Stimulated activated CD4-positive, alpha-beta T cell treated with anti-CD3 and anti-CD28 coated beads, Interleukin-15, amount 100 ng/mL, for 1 hour (primary cell): ENCODE measurements at places on chromosomes 16 and 17.
A peak's percentile ranks its signal among the peaks of the same experiment; 100 is the strongest.

GRCh38 chr17:80957461-80957941 lies 34.1 kb upstream of the CHMP6 start:
- no peak for DNase-seq

DNA sequence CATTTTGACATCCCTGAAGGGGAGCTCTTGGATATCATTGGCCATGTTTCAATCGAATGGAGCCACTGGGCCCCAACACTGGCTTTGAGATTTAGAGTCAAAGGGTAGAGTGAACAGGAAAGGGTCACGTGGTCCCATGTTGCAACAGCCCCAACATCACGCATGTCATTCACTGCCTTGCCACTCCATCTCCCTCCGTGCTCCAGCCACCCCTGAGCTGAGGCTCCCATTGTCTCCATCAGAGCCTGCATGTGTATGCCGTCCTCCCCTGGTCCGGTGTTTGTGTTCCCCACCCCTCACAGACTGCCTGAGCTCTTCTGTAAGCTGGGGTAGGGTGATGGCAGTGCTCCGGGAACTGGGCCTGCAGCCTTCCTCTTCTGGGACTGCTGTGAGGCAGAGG lies 12.1 kb downstream of the NFE2L1 start:
- DNase-seq = no peak

GRCh38 chr17:8320262-8320661 lies 10.2 kb downstream of the ARHGEF15 start:
- DNase-seq = no peak

- no peak for DNase-seq
Observed at GRCh38 chr17:20189302-20189701, 180.1 kb downstream of the SPECC1 start.

- DNase-seq = no peak
Observed at GRCh38 chr17:70653850-70654249, 484.5 kb downstream of the KCNJ2 start.

DNA sequence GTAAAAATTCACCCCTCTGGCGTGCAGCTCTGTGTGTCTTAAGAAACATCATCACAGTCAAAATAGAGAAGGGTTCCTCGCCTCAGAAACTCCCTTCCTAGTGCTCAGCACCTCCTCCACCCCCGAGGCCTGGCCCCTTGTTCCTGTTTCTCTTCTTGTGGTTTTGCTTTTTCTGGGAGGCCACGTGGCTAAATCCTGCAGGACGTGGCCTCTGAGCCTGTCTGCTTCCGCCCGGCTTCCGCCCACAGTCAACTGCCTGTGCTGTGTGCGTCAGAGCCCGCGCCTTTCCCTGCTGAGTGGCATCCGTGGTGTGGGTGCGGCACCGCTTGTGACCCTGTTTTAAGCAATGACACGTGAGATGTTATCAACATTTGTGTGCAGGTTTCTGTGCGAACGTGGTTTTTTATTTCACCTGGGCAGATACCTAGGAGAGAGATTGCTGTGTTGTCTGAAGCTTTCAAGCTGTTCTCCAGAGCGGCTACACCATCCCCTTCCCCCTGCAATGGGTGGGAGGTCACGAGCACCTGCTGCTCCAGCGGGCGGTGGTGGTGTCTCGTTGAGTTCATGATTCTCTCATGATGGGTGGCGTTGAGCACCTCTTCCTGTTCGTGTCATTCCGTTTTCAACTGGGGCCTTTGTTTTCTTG lies 21.7 kb downstream of the ACSF3 start:
- peak; percentile 60 for DNase-seq

DNA sequence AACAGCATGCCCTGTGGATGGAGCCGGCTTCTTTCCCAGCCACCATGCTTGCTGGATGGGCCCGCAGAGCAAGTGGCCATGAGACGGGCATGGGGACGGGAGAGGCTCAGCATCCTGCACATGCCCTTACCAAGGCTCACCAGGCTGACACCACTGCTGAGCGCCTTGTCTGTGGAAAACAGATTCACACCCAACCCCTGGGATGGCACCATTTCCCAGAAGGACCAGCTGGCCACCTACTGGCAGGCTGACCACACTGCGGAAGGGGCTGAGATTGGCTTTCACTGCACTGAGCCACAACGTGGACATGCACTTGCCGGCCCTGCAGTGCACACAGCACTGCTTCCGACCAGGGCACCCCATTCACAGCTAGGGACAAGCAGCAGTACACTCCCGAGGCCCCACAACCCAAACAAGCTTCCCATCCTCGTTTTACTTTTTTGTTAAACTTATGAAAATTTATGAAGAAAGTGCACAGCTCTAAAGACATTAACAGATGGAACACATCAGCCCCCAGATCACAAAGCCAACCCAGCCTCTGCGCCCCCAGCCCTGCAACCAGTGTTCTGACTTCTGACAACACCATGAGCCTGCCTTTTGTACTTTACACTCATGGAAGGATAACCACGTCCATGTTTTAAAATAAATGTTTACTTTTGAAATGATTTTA lies 13.9 kb upstream of the KRTAP17-1 start:
- no peak for DNase-seq

GRCh38 chr16:54324716-54325115 lies 38.1 kb upstream of the IRX3 start:
- DNase-seq = no peak

- DNase-seq = no peak
Observed at GRCh38 chr16:29024278-29024677, 39.4 kb downstream of the LAT start.

GRCh38 chr17:49600949-49601348 lies 25.3 kb downstream of the NXPH3 start:
- DNase-seq = no peak

DNA sequence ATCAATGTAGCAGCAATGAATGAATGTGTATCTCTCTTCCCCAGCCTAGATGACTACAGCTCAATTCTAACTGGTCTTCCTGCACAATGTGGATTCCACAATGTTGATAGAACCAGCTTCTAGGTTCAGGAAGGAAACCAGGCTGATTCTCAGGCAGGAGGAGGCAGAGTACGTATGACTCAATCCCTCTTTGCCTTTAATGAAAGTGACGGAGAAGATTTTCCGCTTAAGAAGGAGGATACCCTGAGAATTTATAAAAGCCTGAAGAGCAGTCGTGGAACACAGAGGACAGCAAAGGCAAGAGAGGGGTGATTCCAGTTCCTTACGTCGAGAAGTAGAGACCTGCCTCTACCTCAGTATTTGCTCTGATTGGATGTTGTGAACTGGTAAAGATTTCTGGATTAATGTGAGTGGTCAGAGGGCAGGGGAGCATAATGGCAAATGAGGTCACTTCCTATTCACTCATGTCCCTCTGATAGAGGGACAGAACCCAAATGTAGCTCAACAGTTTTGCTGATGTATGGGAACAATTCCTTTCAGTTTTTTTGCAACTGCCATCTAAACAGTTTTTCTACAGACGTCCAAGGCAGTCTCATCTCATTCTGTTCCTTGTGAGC lies 15.0 kb upstream of the SLC16A11 start:
- DNase-seq = no peak

DNA sequence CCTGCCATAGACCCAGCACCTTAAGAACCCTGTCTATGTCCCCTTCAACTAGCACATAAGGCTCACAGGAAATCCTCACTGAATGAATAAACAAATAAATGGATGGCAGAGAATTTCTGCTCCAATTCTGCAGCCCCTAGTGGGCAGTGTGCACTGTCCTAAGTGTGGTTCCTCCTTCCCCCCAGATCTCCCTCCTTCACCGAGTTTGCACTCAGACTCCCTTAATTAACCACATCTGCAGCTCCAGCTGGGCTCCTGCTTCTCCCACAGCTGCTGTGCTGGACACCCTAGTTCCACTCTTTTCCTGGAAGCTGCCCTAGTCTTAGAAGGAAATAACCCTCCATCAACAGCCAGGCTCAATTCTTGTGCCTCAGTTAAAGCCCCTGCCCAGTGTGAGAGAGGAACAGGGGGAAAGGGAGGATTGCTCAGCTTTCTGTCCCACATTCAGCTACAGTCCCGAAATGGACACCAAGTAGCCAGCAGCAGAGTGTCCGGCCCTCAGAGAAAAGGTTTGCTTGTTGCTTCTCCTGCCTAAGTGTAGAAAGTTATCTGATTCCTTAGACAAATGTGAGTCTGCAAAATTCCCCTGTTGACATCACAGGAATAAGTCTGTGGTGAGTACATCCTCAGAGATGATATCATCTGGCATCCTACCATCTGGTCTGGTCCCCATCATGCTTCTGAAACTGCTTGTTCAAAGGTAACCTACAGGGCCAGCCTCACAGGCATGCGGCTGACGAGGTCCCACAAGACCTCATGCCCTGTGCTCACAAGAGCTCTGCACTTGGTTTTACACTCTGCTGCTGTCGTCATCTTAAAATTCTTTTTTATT lies 12.3 kb downstream of the LRRC3C start:
- DNase-seq = no peak

GRCh38 chr17:703081-703875 lies 11.4 kb downstream of the VPS53 start:
- no peak for DNase-seq

DNA sequence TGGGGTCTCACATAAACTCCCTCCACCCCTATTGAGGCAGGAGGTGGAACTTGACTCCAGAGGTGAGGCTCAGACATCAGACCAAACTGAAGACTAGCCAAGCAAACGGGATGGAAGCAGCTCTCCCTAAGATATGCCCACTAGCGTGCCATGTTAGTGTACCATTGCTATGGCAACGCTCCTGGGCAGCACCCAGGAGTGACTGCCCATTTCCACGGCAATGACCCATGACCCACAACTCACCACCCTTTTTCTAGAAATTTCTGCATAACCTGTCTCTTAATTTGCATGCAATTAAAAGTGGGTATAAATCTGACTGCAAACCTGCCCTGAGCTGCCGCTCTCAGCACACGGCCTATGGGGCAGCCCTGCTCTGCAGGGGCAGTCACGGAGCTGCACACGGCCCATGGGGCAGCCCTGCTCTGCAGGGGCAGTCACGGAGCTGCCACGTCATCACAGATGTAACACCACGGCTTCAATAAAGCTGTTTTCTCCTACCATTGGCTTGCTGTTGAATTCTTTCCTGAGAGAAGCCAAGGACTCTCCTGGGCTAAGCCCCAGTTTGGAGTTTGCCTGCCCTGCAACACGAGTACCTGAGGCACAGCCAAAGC lies 164.3 kb downstream of the RBFOX3 start:
- DNase-seq = no peak

- no peak for DNase-seq
Observed at GRCh38 chr17:43753493-43754129, 5.0 kb downstream of the SOST start.

- DNase-seq = no peak
Observed at GRCh38 chr17:75540923-75541503, 15.5 kb downstream of the LLGL2 start.

- DNase-seq = no peak
Observed at GRCh38 chr16:30903596-30903995, 7.2 kb downstream of the CTF1 start.

- no peak for DNase-seq
Observed at GRCh38 chr17:76405607-76405966, 21.2 kb downstream of the SPHK1 start.

DNA sequence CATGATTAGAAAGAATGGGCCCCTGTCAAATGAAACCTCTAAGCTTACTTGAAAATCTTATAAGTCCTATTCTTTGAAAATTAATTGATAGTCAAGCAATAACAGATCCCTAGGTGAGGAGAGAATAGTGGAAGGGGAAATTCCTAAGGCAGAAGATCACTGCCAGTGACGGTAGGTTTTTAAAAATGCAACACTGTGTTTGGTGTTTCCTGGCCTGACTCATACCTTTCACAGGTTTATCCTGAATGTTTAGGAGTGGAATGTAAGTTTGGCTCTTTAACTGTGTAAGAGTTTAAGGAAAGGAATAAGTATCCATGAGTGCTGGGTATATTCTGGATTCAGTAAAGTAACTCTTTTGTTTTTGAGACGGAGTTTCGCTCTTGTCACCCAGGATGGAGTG lies 23.8 kb downstream of the HAPSTR1 start:
- no peak for DNase-seq

GRCh38 chr17:43648916-43649315 lies 12.8 kb downstream of the MEOX1 start:
- no peak for DNase-seq

DNA sequence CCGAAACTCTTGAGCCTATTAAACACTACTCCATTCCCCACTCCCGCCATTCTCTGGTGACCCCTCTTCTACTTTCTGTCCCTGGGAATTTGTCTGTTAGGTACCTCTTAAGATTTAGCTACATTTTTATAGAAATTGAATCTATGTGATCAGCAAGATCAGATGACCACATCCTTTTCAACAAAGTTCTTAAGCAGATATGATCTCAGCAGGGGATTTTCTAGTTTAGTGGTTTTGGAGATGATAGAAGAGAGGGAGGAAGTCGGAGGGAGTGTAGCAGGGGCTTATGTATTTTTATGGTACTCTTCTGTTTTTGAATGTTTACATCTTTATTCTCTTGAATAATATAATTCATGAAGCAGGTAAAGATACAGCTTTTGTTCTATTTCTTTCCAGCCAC lies 40.8 kb downstream of the RPA1 start:
- no peak for DNase-seq

DNA sequence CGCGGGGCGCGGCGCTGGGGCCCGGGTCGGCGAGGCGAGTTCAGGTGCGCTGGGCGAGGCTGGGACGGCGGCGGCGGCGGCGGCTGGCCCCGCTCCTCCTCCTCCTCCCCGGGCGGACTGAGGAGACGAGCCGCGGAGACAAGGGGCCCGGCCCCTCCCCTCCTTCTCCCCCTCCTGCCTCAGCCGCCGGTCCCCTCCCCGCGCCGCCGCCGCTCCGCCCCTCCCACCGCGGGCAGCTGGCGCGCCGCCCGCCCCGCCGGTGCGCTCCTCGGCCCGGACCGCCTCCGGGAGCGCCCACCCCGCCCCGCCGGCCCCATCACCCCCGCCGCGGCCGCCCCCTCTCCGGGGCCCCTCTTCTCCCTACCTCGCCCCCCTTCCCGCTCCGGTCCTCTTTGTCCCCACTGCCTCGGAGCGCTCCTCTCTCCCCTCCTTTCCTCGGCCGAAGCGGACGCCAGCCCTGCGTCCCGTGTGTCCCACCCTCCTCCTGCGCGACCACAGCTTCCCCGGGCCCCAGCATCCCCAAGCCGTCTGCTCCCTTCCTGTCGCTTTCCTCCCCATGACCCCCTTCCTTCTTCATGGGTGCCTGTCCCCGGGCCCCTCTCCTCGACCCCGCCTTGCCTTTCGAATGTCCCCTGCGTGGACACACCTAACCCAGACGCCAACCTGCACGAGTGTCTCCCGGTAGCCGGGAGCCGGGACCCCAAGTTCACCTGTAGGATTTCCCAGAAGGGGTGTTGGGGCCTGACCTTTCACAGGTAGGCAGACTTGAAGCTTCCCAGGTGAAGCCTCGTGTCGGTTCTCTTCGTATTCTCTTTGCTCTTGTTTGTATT lies at the start of gene TOX3:
TSS of gene TOX3 (minus strand) at position 140 of the 830 bp plus-strand sequence. CDS start 420 bp downstream, outside the sequence.
- no peak for DNase-seq
